ENCODE measurements at places on chromosomes 16 and 17. TPM values are rescaled to one million over a fixed set of nuclear protein-coding genes. Genes with fewer than 3 reads are reported as not detected.

Gene SOX9
- total RNA-seq = not detected

Gene EPX
- not detected for total RNA-seq

Gene TEKT5
- not detected for total RNA-seq

GRCh38 chr17:48333034-48333530, 96.9 kb downstream of the SKAP1 start:
- no peak for DNase-seq

DNA sequence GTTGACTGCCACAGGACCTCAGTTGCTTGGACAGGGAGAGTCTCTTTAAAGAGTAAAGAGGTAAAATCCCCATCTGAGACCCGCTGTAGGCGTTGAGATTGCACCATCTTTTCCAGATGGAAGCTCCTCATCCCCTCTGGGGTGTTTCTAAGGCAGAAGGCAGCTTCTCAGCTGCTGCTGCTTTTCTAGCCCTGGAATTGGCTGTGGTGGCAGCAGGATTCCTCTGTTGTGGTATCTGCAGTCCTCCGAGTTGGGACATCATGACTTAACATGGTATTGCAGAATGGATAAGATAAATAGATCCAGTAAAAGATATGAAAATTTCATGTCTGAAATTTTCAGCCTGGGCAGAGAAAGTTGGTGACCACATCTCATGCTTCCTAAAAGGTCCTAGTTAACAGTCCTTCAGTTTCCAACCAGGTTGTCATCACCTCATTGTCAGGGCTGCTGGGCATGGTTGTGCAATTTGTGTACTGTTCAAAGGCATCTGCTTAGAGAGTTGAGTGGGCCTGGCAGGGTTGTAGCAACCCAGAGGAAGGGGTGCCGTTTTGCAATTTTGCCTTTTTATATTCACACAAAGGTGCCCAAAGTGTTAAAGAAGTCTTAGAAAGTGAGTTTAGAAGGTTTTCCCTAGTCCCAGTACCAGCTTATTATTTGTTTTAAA, 150.4 kb downstream of the SPECC1 start:
- no peak for DNase-seq

GRCh38 chr17:81710514-81711308, 1.4 kb upstream of the SLC25A10 start:
- DNase-seq = peak; percentile 33

DNA sequence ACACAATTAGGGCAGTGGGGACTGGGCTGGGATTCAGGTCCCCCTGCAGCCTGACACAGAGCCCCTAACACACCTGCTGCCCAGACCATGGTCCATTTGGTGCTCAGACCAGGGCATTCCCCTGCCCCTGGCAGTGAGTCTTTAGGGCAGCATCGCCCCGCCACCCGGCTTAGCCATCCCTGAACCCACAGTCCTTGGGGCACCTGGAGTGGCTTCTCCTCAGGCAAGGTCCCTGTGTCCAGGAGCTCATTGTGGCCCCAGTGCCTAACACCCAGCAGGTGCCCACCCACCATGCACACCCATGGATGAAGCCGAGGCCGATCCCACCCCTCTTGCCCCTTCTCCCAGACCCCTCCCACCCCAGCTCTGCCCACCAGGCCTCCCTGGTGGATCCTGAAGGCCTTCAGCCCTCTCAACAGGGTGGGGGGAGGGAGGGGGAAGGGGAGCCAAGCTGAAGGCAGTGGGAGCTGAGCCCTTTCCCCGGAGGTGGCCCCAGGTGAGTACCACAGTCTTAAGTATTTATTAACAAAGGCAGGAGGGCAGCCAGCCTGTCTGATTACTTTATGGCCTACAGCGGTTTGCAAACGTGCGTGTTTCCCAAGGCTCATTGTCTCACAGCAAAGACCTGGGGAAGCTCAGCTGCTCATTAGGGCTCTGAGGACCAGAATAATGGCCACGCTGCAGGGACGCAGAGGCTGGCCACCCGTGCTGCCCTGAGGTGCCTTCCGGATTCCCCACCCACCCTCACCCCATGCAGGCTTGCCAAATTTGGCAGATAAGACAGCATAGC, 38.5 kb downstream of the RBFOX3 start:
- no peak for DNase-seq

Measured in ovary (tissue), 10 donors.